Effector memory CD8-positive, alpha-beta T cell (primary cell): ENCODE measurements at places on chromosomes 1 and 21.

GRCh38 chr1:116169898-116170297, 58.7 kb downstream of the MAB21L3 start:
- no peak for DNase-seq

- DNase-seq = no peak
These were observed 26.1 kb downstream of the CD58 start for GRCh38 chr1:116544588-116545358.

- DNase-seq = no peak
These were observed 897 bp downstream of the EPHX4 start for GRCh38 chr1:92030656-92031107.

DNA sequence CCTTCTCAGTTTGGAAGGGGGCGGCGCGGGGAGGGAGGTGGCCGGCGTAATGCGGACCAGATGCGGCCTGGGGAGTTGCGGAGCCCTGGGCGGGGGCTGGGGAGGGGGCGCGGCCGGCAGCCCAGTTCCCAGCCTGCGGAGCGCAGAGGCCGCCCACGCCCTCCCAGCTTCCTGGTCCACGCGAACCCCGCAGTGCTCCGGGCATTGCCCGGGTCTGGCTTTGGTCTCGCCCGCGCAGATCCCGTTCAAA, 695 bp downstream of the DMBX1 start:
- DNase-seq = no peak

DNA sequence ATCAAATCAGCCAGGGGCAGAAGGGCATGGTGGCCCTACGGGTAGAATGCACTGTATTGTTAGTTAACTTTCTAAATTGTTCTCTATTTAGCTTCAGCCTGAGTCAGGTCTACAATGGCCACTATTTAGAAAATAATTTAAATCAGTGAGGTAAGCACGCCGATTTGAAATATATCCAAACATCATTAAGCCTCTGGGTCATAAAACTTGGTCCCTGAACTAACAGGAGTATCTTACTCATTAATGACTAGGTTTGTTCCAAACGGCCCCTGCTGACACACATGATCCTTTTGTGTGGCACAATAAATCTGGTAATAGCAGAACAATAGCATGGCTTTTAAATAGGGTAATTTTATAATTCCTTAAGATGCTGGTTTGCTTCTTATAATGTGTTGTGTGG, 48.4 kb downstream of the STX6 start:
- DNase-seq = no peak

DNA sequence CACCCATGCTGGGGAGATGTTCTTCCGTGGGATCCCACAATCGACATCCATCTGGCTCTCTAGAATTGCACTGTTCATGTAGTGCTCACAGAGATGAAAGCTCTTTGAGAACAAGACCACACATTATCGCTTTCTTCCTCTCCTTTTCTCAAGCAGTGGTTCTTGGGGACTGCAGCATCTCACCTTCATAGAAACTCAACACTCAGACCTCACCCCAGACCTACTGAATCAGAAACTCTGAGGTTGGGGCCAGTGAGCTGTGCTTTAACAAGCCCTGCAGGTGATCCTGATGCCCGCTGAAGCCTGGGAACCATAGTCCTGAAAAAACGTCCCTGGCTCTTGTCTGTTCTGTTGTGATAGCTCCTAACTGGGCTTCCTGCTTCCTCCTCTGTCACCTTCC, 251.3 kb upstream of the FGGY start:
- DNase-seq = no peak

GRCh38 chr1:208728815-208729214, 484.6 kb upstream of the PLXNA2 start:
- DNase-seq = no peak

DNA sequence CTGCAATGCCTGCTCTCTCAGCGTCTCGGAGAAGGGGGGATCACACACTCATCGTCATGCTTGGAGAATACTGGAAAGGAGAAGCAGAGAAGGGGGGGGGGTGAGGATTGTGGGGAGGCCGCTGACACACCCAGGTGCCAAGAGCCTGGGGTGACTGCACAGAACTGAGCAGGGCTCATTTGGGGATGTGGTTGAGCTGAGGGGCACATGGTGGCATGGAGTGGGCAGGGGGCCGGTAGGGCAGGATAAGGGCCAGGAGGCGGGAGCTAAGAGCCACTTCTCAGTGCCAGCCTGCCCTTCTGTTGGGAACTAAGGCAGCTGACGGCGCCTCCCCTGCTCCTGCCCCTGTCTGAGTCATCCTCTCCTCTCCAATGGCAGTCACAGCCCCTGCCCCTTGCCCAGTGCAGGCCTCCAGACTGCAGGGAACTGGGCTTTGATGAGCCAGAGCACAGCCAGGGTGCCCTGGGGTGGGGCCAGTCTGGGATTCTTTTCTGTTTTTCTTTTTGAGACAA, 27.2 kb downstream of the MRPL37 start:
- no peak for DNase-seq

DNA sequence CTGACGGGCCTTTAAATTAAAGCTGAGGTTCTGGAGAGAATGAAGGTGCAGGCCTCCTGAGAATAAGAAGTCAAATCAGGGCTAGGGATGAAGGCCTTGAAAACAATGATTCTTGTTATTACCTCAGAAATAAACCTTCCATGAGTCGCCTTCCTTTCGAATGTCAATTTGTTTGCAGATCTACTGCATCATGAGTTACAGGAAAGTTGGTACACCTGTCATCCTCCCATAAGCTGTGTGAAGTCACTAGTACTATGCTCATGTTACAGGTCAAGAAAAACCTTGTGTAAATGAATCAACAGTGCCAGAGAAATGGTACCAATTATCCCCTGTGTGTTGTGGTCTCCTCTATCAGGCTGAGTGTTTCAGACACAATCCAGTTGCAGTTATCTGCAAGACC, 281.2 kb upstream of the PLXNA2 start:
- DNase-seq = no peak

- no peak for DNase-seq
These were observed 27.8 kb downstream of the SHISAL2A start for GRCh38 chr1:52660807-52661206.

DNA sequence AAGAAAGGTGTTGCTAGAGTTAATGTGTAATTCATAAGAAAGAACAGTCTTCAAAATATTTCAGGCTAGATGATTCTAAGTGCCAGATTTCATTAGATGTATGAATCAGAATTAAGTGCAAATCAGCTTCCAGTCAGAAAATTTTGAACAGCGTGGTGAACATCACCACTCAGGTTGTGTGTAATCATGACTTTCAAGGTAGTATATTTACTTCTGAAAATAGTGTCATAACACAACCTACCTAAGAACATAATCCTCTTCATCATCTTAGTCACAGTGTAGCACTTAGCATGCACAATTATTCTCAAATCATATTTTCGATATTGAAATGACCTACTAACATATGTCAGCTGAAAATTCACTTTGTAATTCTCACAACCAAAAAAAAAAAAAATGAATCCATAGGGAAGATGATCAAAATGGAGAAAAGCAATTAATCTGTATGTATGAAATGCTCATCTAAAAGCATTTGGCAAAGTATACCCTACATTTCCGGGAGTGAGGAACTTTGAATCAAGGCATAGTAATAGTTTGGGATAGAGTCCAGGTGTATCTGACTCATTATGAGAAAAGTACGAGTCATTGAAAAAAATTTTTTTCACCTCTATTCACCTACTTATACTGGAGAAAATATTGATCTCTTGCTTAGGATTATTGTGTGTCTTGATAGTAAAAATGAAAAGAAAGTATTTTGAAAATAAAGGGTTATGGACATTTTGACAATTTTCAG, 221.8 kb upstream of the CHRM3 start:
- DNase-seq = no peak

- no peak for DNase-seq
These were observed 22.3 kb upstream of the TMEM222 start for GRCh38 chr1:27299385-27300271.

DNA sequence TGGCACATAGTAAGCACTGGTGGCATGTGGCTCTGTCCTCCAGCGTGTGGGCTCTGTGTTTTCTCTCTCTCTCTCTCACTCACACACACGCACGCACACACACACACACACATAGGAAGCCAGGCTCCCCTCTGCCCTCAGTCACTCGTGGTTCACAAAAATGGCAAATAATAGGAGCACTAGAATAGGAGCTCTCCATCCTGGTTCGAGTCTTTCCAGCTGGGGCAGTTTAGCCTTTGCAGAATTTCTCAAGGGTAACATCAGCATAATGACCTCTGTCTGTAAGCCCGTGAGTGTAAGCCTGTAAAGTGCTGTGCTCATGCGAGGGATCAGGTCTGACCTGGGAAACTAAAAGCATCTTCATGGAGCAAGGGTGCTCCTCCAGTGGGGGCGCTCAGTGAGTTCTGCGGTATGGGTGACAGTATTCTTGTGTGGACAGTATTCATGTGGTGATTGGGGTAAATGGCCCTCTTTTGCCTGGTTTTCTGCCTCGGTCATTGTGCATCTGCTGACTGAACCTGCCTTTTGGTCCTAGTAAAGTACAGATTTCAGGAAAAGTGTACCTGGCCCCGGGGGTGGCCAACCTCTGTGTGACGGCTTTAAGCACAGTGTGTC, 842 bp upstream of the ZC3H12A start:
- DNase-seq = no peak

DNA sequence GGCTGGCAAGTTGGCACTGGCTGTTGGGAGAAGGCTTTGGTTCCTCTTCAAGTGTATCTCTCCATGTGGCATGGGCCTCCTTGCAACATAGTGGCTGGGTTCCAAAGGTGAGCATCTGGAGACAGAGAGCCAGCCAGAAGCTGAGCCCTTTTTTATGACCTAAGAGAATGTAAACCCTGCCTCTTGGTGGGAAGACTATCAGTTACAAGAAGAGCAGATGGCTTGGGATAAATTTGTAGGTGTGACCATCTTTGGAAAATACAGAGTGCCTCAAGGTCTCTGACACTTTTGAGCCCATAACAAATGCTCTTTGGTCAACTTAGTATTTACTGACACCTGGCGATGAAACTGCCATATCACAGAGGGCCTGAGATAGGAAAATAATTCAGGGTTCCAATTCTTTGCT, 31.4 kb upstream of the PRELP start:
- no peak for DNase-seq

DNA sequence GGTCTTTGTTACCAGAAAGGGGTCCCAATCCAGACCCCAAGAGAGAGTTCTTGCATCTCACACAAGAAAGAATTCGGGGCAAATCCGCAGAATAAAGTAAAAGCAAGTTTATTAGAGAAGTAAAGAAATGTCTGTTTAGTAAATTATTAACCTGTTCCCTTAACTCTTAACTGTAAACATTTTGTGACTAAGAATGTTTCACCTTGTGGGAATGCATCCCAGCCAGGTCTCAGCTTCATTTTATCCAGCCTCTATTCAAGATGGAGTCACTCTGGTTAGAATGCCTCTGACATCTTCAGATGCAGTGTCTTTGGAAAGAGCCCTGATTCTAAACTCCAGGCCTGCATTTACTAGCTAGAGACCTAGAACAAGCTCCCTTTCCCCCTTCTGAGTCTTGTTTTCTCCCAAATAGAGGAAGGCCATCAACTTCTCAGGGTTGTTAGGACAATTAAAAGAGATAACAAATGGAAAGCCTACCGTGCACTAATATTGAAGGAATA, 4.5 kb upstream of the FABP3 start:
- DNase-seq = no peak

DNA sequence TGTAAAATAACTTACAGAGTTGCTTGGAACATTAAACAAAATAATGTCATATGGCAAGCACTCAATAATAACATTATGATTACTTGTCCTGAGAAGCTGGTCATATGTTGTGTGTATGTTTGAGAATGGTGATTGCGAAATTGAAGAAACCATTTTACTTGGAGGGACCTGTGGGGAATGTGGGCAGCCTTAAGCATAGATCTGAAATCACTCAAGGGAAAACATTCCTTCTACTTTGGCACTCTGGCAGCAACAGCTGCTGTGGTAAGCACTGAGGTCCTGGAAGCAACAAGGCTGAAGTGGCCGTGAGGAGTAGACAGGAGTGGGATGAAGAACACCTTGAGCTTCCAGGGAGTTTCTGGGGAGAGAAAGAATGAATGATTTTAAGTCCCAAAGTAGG, 165.4 kb upstream of the ADAMTS5 start:
- no peak for DNase-seq

DNA sequence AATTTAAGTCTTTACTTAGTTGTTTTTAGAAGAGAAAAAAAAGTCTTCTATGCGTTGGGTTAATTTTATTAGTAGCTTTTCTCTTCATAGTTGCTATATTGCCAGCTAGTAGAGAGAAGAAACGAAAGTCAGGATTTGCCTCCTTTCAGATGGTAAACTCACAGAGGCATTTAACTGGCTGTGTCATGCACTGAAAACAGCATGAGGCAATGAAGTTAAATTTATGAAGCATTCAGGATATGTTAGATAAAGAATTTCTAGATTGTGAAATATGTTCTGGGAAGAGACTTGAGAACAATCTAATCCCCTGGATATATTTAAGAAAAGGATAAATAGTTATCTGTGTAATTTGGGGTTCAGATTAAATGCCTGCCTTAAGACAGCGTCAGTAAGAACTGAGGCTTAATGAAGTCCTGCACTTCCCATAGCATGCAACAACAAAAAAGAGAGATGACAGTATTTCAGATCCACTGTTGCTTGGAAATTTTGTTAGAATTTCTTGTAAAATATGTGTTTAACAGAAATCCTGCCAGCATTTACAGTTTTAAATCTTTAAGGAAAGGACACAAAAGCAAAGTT, 1.7 kb downstream of the ANGPTL1 start:
- no peak for DNase-seq

GRCh38 chr21:14482165-14482564, 64.0 kb downstream of the SAMSN1 start:
- DNase-seq = no peak

- DNase-seq = no peak
These were observed 24.9 kb upstream of the SARS1 start for GRCh38 chr1:109188781-109189180.

DNA sequence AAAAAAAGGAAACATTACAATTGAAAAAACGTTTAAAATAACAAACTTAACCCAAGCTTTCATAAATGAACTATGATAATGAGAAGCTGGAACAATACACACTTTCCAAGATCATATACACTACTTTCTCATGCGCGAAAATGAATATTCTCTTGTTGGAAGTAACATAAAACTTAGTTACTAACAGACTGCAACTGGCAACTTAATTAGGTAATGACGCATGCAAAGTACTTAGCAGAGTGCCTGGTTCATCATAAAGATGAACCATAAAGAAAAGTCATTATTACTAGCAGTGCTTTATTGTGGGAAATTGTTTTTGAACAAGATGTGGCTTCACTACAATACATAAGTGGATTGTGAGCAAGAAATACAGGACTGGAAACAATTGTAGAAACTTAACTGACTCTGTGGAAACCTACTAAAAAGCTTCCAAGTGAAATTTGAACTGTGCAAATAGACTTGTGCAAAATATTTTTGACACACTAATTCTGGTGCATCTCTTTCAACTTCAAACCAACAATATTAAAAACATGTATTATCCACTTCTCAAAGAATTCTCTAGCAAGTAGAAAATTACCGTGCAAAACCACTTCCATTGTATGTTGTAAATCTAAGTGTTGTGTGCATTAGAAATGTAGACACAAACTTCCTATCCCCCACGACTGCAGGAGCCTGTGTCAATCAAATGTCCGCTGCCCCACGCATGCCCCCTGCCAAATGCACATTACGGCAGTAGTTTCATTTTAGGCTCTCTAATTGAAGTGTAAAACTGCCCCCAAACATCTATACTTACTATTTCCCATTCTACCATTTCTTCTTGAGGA, 2.0 kb downstream of the ARHGAP29 start:
- DNase-seq = no peak

GRCh38 chr1:115325874-115326273, 12.2 kb downstream of the NGF start:
- DNase-seq = no peak
